AG04450 (cell line): ENCODE measurements at places on chromosomes 3 and 15. TPM values are rescaled to one million over a fixed set of nuclear protein-coding genes. Genes with fewer than 3 reads are reported as not detected.

DNA sequence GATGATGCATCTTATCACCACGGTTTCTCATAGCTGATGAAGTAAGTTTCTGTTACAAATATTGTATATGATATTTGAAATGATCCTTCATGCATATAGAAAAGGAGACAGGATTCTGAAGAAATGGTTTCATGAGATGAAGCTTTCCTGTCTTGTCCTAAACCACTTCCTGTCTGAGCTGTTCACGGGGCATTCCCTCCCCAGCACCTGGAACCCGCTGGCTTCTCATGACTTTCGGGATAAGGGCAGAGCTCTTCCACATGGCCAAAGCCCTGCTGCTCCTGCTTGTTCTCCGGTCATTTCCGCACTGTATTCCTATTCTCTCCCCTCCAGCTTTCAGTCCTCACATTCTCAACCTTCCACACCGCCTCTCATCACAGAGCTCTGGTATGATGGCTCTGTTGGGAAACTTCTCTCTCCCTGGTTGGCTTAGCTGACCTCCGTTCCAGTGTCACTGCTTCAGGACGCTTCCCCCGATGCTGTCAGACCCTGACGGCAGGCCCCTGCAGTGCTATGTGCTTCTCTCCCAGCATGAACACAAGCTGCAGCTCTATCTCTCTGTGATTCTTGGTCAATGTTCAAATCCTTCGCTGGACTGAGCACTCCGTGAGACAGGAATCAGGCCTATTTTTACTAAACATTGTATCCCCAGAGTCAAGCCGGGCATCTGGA, 86.9 kb upstream of the HERC1 start:
- DNase-seq, result no peak

The LRRC28 gene
- polyA plus RNA-seq, result 28.4 and 29.8 TPM in 2 replicates

The LTF gene
- 0.10 TPM in 1 of 2 replicates, not detected in the other for polyA plus RNA-seq

The SOX14 gene
- not detected in 2 replicates for polyA plus RNA-seq

- DNase-seq, result no peak
Measured at GRCh38 chr3:36893826-36894225, 51.0 kb downstream of the TRANK1 start.

GRCh38 chr3:121637922-121638321, 22.8 kb downstream of the HCLS1 start:
- no peak for DNase-seq

GRCh38 chr3:33883538-33883950, 85.1 kb downstream of the PDCD6IP start:
- DNase-seq, result no peak

DNA sequence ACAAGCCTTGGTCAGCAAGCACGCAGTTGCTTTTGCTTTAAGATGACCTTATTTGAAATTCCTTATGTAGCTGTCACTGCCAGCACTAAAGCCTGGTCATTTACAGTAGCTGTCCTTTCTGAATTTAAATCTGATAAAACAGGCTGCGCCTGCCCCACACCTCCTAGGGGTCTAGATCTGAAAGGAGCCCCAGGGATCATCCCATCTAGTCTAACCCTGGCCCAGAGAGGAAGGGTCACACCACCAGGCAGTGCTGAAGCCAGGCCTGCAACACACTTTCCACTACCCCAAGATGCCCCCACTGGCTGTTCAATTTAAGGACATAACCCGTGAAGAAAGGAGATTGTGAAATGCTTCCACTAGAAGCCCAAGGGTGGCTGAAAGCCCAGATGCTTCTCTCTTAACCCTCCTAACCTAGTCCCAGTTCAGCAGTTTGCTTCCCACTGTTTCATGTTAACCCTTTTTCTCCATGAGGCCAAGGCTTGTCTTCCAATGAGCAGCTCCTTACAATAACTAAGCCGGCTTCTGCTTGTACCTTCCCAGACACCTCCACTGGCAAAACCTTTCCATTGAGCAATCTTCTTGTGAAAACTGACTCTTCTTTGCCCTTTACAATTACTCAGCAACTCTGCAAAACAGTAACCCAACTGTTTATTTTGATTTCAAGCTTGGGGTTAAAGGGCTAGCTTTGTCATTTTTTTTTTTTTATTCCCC, 198.9 kb upstream of the LPP start:
- peak; percentile 65 for DNase-seq

GRCh38 chr3:101138817-101139216, 145.6 kb upstream of the ABI3BP start:
- no peak for DNase-seq

DNA sequence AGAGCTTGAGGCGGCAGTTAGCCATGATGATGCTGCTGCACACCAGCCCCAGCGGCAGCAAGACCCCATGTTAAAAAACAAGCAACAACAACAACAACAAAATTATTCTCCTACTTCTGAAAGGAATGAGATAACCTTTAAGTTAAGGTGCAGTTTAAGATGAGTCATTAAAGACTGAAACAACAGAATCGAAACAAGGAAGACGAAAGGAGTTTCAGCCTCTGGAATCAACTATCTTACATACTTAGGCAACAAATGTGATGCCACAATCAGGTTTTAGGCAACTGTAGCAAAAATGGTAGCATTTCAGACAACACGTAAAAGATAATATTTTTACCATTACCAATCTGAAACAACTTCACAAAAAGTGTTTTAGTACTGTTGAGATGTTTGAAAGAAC, 12.2 kb downstream of the SCAANT1 start:
- no peak for DNase-seq

The FBXO40 gene
- not detected in 2 replicates for polyA plus RNA-seq

DNA sequence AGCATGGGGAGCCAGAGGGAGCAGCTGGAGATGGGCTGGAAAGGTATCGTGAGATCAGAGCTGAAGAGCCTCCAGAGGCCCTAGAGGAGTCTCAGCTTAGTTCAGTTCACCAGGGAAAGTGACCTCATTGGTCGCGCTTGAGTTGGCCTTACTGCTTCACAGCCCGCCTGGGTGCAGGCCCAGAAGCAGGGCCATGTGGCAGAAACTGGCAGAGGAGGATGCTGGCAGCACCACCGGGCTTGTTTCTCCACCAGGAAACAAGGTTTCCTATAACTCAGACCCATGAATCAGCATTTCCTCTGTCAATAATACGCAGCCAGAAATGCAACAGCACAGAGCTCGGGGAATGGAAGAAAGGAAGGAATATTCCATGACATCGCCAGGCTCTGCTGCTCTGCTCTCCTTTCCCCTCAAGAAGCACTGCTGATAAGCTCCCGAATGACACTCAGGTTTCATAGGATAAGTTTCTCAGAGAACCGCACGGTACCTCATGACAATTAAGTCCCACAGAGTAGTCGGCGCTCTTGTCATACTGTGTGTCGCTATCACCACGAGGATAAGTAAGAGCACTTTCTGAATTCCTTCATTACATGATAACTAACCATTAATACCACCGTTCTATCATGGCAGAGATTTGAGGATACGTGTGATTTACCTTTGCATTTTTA, 147.1 kb upstream of the LPP start:
- no peak for DNase-seq

DNA sequence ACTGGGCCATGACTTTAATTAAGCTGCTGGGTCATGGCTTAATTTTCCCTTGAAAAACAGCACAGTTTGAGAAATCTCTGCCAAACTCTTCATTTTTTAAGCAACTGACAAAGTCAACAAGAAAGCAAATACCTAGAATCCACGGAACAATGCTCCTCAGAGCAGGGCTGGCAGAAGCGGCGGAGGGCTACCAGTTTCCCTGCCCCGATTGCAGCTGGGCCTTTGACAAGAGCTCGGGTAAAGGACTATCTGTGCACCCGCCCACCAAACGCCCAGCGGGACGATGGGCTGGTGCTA, 1.2 kb downstream of the GOLIM4 start:
- DNase-seq, result no peak

GRCh38 chr3:16515885-16516420, 2.5 kb upstream of the RFTN1 start:
- no peak for DNase-seq

The GPR87 gene
- polyA plus RNA-seq, result not detected in 2 replicates

- DNase-seq, result no peak
Measured at GRCh38 chr3:141413801-141414689, 45.7 kb downstream of the ZBTB38 start.

- no peak for DNase-seq
Measured at GRCh38 chr3:52268036-52268435, 10.4 kb downstream of the WDR82 start.

The HGD gene
- polyA plus RNA-seq, result 0.14 and 0.15 TPM in 2 replicates

DNA sequence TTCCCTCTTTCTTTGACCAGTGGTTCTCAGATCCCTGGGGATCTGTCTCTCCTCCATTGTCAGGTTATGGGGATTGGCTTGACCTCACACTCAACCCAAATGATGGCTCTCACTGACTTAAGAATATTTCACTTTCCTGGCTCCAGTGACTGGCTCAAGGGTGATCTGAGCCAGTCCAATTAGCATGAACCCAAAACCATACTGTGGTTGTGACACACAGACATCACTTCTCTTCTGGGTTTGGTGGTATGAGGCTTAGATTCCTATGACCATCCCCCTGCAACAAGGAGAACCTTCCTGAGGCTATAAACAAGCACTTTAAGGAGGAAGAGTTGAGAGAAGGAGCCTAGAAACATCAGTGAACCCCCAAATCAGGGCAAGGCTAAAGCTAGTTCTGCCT, 85.8 kb downstream of the KCNAB1 start:
- no peak for DNase-seq

- no peak for DNase-seq
Measured at GRCh38 chr3:18024715-18025114, 282.3 kb upstream of the TBC1D5 start.

GRCh38 chr3:160575589-160575988, 10.2 kb upstream of the KPNA4 start:
- no peak for DNase-seq

The OR5K2 gene
- polyA plus RNA-seq, result not detected in 2 replicates

The ARRDC4 gene
- 7.5 and 9.2 TPM in 2 replicates for polyA plus RNA-seq

DNA sequence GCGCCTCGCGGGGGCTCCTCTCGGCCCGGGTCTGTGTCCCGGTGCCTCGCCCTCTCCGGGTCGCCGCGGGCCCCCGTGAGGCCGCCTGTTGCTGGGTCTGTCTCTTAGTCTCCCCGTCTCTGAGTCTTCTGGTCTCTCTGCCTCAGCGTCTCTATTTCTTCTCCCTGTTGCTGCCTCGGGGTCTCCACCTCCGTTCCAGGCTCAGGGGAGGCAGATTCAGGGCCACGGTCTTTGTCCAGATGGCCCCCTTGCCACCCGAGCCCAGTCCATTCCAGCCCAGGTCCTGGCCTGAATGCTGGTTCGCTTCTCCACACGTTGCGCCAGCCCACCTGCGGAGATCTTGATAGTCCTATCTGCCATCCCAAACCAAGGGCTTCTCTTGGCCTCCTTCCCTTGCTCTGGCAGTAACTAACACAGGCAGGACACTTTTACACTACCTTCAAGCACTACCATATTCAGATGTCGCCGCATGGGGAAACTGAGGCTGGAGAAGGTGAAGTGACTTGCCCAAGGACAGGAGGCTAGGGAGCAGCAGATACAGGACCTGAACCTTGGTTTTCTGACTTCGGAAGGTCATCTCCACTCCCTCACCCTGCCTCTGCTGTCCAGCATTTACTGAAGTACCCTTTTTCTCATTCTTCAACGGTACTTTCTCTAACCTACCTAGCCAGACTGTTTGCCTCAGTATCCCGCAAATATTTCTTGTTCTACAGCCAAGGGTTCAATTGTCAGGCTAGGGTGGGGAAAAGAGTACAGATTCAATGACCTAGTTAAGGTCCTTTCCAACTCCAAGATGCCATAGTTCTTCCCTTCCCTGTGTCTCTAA, 616 bp upstream of the IGDCC4 start:
- no peak for DNase-seq

The ZNF445 gene
- 4.7 and 5.1 TPM in 2 replicates for polyA plus RNA-seq

DNA sequence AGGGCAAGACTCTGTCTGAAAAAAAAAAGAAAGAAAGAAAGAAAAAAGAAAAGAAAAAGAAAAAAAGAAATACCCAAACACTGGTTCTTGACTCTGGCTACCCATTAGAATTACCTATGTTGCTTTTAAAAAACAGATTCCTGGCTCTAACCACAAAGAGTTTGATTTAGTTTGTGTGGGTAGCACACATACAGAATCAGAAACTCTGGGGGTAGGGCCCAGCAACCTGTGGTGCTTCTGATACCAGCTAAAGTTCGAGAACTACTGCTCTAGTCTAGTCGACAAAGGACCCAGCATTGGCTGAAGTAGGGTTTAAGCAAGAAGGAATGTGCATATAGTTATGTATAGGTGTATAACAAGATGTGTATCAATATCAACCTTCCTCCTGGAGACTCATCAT, 392.7 kb downstream of the EFHB start:
- DNase-seq, result no peak

GRCh38 chr3:170499562-170500156, 81.0 kb downstream of the CLDN11 start:
- DNase-seq, result peak; percentile 15

DNA sequence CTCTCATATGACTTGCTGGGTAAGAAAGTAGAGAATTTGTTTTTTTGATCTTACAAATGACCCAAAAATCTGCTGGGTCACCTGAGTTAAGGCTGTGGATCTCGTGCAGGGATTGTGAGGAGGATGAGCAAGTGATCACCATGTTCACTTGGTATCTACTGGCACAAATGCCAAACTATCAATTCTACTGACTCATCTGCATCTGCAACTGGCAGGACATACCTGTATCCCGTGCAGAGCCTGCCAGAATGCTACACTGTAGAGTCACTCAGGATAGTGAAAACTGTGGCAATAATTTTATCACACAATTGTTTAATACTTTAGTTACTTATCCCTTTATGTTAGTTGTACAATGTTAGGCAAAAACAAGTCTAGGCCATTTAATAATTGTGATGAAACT, 129.6 kb upstream of the PLXND1 start:
- DNase-seq, result no peak

GRCh38 chr15:71701808-71702207, 108.5 kb upstream of the NR2E3 start:
- DNase-seq, result no peak

GRCh38 chr3:62631488-62631887, 243.7 kb downstream of the CADPS start:
- DNase-seq, result no peak
